SJCRH30 (cell line): ENCODE measurements at places on chromosomes 11 and 22.
A peak's percentile ranks its signal among the peaks of the same experiment; 100 is the strongest.

GRCh38 chr11:129289350-129290040 lies 86.2 kb upstream of the BARX2 start:
- H3K4me1 ChIP-seq = no peaks in the 10 kb centered on the region; the same call in 1 of the 2 replicates
- no peak overlapping the region for H3K4me3 ChIP-seq
- H3K27ac ChIP-seq = no peak overlapping the region

DNA sequence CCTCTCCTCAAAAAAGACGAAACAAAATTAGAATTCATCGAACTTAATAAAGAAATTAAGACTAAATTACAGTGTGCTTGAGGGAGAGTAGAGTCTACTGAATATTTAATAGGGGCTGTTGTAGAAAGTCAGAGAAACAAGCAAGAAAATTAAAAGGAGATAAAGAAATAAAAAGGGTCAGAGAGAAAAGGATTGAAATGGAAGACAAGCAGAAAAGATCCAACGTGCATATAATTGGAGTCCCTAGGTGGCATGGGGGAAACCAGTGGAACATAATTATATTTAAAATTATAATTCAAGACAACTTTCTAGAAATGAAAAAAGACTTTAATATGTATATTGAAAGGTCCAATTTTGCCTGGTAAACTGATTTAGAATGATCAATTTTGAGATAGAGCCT lies 74.3 kb downstream of the ACER3 start:
- no peak for DNase-seq
- no peak overlapping the region for H3K4me3 ChIP-seq
- H3K4me1 ChIP-seq = no peaks in the 10 kb centered on the region
- peaks cover 8% of the 10 kb centered on the region for H3K36me3 ChIP-seq
- no peak overlapping the region for H3K27ac ChIP-seq

DNA sequence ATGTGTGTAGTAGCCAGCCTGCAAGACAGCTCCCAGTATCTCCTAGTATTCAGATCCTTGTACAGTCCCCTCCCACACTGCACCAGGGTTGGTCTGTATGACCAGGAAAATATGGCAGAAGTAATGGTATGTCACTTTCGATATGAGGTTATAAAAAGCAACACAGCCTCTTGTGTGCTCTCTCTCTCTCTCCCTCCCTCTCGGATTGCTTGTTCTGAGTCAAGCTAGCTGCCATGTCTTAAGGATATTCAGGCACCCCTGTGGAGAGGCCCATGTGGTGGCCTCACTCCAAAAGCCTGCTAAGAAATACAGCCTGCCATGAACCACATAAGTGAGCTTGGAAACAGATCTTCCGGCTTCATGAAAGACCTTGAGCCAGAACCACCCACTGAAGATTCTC lies 25.4 kb downstream of the FXYD6 start:
- no peak overlapping the region for H3K4me3 ChIP-seq
- H3K36me3 ChIP-seq = no peaks in the 10 kb centered on the region; the same call in 1 of the 2 replicates
- no peak for DNase-seq
- 0 out of 2 replicates have a peak, but pooled peaks cover 5% of the 10 kb centered on the region for H3K4me1 ChIP-seq

DNA sequence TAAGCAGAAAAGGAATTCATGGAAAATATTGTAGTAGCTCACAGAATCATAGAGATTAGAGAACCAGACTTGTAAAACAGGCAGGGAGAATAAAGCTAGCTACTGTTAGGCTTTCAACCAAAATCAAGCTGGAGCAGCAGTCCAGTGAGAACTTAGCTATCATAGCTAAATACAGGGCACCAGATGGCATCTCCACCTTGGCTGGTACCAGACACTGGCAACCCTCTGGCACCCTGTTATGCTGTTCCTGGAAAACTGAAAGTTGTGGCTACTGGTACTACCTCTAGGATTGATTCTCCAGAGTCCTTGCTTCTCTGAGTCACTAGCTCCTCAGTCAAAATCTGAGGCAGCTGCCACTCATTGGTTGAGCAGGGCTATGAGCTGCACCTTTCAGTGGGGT lies 6.0 kb upstream of the DRD2 start:
- no peak for DNase-seq
- no peak overlapping the region for H3K27ac ChIP-seq
- no peak overlapping the region for H3K4me3 ChIP-seq
- H3K27me3 ChIP-seq = no peaks in the 10 kb centered on the region
- H3K36me3 ChIP-seq = no peaks in the 10 kb centered on the region
- peaks cover 7% of the 10 kb centered on the region for H3K4me1 ChIP-seq

DNA sequence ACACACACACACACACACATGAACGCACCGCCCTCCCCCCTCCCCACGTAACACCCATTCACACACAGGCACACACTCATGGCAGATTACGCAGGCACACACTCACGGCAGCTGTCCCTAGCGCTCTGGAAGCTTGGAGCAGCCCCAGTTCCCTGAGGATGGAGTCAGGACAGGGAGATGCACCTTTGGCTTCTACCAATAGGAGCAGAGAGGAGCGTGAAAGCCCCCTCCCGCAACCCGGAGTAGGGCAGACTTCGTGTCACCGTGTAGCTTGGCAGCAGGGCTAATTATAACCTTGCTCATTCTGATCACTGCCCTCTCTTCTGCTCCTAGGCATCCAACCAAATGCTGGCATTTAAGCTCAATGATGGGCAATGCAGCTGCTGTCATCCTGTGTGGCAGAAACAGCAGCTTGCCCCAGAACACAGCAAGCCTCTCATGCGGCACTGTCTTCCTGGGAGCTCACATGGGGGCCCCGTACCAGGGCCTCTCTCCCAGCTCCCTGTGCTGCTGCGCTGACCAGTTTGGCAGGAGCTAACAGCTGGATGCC lies 31.9 kb downstream of the ANKK1 start:
- H3K27ac ChIP-seq = no peak overlapping the region
- H3K4me1 ChIP-seq = no peaks in the 10 kb centered on the region
- no peaks in the 10 kb centered on the region for H3K36me3 ChIP-seq
- H3K27me3 ChIP-seq = no peaks in the 10 kb centered on the region

GRCh38 chr11:112753706-112754105 lies 207.5 kb upstream of the NCAM1 start:
- H3K4me1 ChIP-seq = peaks cover 52% of the 10 kb centered on the region
- no peak overlapping the region for H3K4me3 ChIP-seq
- no peaks in the 10 kb centered on the region for H3K27me3 ChIP-seq
- no peak overlapping the region for H3K27ac ChIP-seq
- no peaks in the 10 kb centered on the region for H3K36me3 ChIP-seq
- no peak for DNase-seq

DNA sequence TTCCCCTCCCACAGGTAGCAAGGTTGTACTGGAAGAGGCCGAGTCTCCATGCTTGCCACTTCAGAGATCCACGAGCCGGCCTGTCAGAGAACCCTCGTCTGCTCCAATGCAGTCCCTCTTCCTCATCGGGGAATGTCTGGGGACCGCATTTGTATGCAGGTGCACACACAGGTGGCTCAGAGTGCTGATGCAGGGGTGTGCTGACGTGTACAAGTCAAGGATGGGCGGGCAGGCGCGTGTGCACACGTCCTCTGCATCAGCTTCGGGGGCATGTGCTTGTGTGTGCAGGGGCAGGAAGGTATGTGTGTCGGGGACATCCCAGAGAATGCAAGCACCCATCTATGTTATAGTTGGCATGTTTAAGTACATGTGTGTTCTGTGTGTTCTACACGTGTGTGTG lies 49.4 kb downstream of the ELFN2 start:
- no peak for DNase-seq
- no peaks in the 10 kb centered on the region for H3K36me3 ChIP-seq
- H3K4me1 ChIP-seq = peaks cover 28% of the 10 kb centered on the region
- H3K4me3 ChIP-seq = no peak overlapping the region
- peaks cover 43% of the 10 kb centered on the region; the same call in 1 of the 2 replicates for H3K27me3 ChIP-seq
- H3K27ac ChIP-seq = no peak overlapping the region

DNA sequence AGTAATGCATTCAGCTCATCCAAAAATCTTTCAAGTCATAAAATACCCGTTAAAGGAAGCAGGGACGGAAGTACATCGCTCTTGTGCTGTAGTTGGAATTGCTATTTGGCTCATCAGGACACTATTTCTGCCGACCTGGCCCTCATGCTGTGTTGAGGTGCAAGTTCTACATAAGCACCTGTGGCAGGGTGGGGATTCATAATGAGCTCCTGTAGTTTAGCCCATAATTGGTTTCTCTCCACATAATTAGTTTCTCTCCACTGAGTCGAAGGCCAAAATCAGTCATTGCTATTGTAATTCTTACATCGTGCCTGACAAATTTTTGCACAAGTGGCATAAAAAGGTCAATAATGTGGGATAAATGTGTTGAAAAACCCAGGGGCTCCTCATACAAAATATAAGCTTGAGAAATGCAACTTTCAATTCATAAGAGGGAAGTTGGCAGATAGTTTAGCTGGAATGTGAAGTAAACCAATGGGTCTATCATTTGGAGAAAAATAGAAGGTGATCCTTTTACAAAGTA lies 14.9 kb upstream of the ISX start:
- no peaks in the 10 kb centered on the region for H3K36me3 ChIP-seq
- H3K27me3 ChIP-seq = no peaks in the 10 kb centered on the region
- no peak for DNase-seq

GRCh38 chr22:38656256-38657044 lies at the start of the genes CBY1 and FAM227A:
TSS of gene CBY1 (plus strand) at chr22:38656638. CDS start at chr22:38668055, 11,417 bp downstream.
TSS of gene FAM227A (minus strand) at chr22:38656392. CDS start at chr22:38650168, 6,224 bp downstream.
- H3K36me3 ChIP-seq = no peaks in the 10 kb centered on the region
- H3K4me1 ChIP-seq = no peaks in the 10 kb centered on the region; the same call in 1 of the 2 replicates
- peak within 1 kb of the TSS; percentile 77 for H3K4me3 ChIP-seq
- H3K27ac ChIP-seq = peak within 1 kb of the TSS; percentile 93

- no peak for DNase-seq
- H3K27ac ChIP-seq = no peak overlapping the region
- no peaks in the 10 kb centered on the region for H3K36me3 ChIP-seq
- no peaks in the 10 kb centered on the region for H3K27me3 ChIP-seq
These were observed 42.0 kb upstream of the TENM4 start for GRCh38 chr11:79482800-79483199.

- no peaks in the 10 kb centered on the region for H3K4me1 ChIP-seq
- no peaks in the 10 kb centered on the region for H3K36me3 ChIP-seq
- DNase-seq = no peak
- no peaks in the 10 kb centered on the region for H3K27me3 ChIP-seq
- no peak overlapping the region for H3K4me3 ChIP-seq
- H3K27ac ChIP-seq = no peak overlapping the region
These were observed 21.8 kb upstream of the CD5 start for GRCh38 chr11:61080526-61080925.

- H3K4me1 ChIP-seq = peaks cover 20% of the 10 kb centered on the region
- H3K27me3 ChIP-seq = no peaks in the 10 kb centered on the region
- H3K27ac ChIP-seq = no peak overlapping the region
- no peak overlapping the region for H3K4me3 ChIP-seq
- no peak for DNase-seq
- H3K36me3 ChIP-seq = no peaks in the 10 kb centered on the region
These were observed 63.3 kb downstream of the SYN3 start for GRCh38 chr22:32994898-32995297.

- DNase-seq = peak; percentile 64
- no peaks in the 10 kb centered on the region; the same call in none of the 2 replicates for H3K27me3 ChIP-seq
- H3K4me3 ChIP-seq = no peak overlapping the region
- H3K4me1 ChIP-seq = no peaks in the 10 kb centered on the region
- no peak overlapping the region for H3K27ac ChIP-seq
- no peaks in the 10 kb centered on the region for H3K36me3 ChIP-seq
These were observed 77.9 kb upstream of the TOP3B start for GRCh38 chr22:22060200-22061084.

DNA sequence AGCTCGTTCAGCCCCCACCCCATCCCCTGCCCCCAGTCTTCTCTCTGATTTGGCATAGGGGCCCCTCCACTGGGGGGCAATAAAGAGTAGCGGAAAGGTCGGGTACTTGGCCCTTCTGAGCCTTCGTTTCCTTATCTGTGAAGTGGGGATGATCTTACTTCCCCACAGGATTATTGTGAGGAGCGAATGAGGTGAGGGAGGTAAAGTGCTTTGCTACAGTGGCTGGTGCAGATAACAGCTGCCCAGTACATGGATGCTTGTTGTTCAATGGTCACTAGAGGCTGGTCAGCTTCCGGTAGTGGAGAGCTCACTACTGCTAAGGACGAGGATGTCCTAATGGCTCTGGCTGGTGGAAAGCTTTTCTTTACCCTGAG lies 101.2 kb downstream of the CEP164 start:
- DNase-seq = no peak
- no peak overlapping the region for H3K27ac ChIP-seq
- H3K27me3 ChIP-seq = no peaks in the 10 kb centered on the region
- no peaks in the 10 kb centered on the region for H3K4me1 ChIP-seq

DNA sequence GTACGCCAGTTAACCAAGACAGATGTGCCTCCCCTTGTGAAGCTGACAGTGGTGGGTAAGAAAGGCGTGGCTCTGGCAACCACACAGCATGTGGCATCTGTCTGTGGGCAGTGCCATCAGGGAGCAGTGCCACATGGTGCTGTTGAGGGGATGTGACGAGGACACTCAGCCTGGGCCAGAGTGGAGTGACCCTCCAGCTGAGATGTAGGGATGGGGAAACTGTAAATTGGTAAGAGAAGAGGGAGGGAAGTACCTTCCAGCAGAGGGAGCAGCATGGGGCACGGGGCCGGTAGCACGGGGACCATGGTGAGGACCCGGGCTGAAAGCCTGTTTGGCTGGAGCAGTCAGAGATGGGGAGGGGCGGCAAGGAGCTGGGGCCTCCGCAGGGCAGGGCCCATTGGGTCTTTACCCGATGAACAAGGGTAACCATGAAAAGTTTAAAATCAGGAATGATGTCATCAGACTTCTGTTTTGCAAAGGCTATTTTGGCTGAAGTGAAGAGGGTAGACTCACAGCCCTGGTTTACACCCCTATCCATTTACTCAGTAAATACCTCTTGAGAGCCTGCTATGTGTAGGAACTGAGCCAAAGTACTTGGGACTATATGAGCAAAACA lies 10.4 kb downstream of the TMPRSS6 start:
- no peak overlapping the region for H3K27ac ChIP-seq
- DNase-seq = no peak
- no peaks in the 10 kb centered on the region for H3K4me1 ChIP-seq
- peaks cover 11% of the 10 kb centered on the region for H3K27me3 ChIP-seq
- H3K4me3 ChIP-seq = no peak overlapping the region

- H3K27me3 ChIP-seq = peaks cover 10% of the 10 kb centered on the region; the same call in 1 of the 2 replicates
- peak overlapping the region; percentile 67 for H3K4me3 ChIP-seq
- H3K27ac ChIP-seq = no peak overlapping the region
- H3K4me1 ChIP-seq = no peaks in the 10 kb centered on the region
- no peaks in the 10 kb centered on the region for H3K36me3 ChIP-seq
These were observed 1.7 kb downstream of the C11orf96 start for GRCh38 chr11:43943931-43944751.
